ENCODE measurements at places on chromosomes 4 and X. TPM values are rescaled to one million over a fixed set of nuclear protein-coding genes. Genes with fewer than 3 reads are reported as not detected.

The SOX3 gene
- not detected for total RNA-seq

The AR gene
- 3.6 TPM for total RNA-seq

The GAGE12F gene
- not detected for total RNA-seq

The NAA11 gene
- not detected for total RNA-seq

The MAGEA12 gene
- 0.15 TPM for total RNA-seq

The ERAS gene
- total RNA-seq: 0.15 TPM

The IQSEC2 gene
- 38.7 TPM for total RNA-seq

The MCF2 gene
- total RNA-seq: not detected

The FAM9C gene
- not detected for total RNA-seq

The TBC1D8B gene
- total RNA-seq: 1.6 TPM

The COX7B2 gene
- total RNA-seq: not detected

The PSAPL1 gene
- total RNA-seq: 0.38 TPM

The MAML3 gene
- 17.6 TPM for total RNA-seq

The MAGEB1 gene
- not detected for total RNA-seq

The JADE3 gene
- total RNA-seq: 11.3 TPM

The CHST7 gene
- total RNA-seq: 27.7 TPM

The RGN gene
- not detected for total RNA-seq

The SMPX gene
- total RNA-seq: not detected

The SMR3B gene
- total RNA-seq: not detected

The ETNPPL gene
- total RNA-seq: not detected

The CDX4 gene
- not detected for total RNA-seq

The AWAT2 gene
- total RNA-seq: not detected

The MAGEC3 gene
- not detected for total RNA-seq

The PROM1 gene
- 0.53 TPM for total RNA-seq

The TLL1 gene
- total RNA-seq: 0.11 TPM

The SPANXB1 gene
- 1.8 TPM for total RNA-seq

The PFKFB1 gene
- not detected for total RNA-seq

The MAGEA1 gene
- 0.11 TPM for total RNA-seq
